Left kidney (tissue), 8 donors: ENCODE measurements at places on chromosomes 11 and 22. TPM values are rescaled to one million over a fixed set of nuclear protein-coding genes. Genes with fewer than 3 reads are reported as not detected.

GRCh38 chr11:36339888-36340287 is 43.8 kb downstream of the PRR5L start:
- no peak for DNase-seq

DNA sequence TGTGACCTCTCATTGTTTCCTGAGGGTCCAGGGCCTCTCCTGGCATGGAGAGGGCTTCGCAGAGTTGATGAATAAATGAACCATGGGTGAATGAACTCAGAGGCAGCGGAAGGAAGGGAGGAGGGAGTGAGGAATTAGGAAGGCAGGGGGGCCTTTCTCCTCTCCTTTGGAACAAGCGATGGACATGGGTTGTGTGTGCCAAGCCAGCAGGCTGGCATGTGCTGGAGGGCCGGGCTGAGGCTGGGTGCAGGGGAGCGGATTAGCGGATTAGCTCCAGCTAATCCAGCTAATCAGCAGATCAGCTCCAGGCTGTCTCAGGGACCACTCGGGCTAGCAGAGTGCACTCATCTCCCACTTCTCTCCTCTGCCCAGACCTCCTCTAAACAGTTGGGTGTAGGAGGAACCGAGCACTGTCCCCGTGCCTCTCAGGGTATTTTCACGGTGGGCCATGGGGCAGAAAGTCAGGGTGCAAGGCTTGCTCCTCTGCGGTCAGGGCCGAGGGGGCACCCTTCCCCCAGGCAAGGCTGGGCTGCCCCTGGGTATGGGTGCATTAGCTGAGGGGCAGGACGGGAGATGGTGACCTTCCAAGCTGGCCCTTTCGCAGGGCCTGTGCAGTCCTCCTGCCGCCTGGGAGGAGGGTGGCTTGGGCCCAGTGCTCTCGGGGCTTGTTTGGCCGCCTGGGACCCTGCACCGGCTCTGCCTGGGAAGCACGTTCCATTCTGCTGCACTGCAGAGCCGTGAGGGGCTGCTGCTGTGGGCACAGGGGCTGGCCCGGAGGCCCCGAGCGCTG is 120.3 kb upstream of the B3GAT1 start:
- no peak for DNase-seq

DNA sequence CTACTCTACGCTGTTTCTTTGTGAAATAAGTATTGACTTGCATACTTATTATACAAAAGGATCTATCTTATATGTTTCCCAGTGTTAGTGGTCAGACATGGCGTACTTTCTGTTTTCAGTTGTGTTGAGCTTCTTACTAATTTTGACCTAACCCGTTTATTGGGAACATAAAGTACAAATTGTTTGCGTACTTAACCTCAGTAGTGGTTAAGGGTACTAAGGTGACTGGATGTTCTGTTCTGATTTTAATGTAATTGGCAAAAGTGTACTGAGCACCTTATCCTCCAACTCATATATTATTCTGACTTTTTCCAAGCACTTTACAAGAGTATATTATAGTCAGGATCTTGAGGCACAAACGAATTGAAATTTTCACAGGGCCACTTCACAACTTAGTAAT is 17.2 kb downstream of the TBCEL start:
- DNase-seq = no peak

- DNase-seq = no peak
Measured at GRCh38 chr11:47980088-47980906, at the start of gene PTPRJ. Gene PTPRJ (plus strand): TSS chr11:47980559. CDS start chr11:47980913, 354 bp downstream.

- DNase-seq = peak; percentile 21
Measured at GRCh38 chr11:75733431-75734107, 15.9 kb downstream of the MOGAT2 start.

GRCh38 chr22:22968366-22968765 is 80.8 kb downstream of the IGLL5 start:
- DNase-seq = no peak

DNA sequence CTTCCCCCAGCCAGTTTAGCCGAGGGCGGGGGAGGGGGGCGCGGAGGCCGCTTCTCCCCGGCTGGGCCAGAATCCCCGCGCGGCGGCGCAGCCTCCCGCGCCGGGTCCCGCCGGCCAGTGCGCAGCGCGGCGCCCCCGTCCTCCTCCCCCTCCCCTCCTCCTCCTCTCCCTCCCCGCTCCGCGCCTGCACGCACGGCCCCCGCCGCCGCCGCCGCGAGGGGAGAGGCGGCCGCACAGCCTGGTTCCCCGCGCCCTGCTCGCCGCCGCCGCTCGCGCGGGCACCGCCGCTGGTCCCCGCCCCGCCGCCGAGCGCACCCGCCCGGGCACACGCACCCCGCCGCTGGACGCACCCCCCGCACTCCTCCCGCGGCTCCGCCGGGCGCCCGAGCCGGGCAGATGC is at the start of gene FLRT1:
TSS of gene FLRT1 (plus strand) at position 356 of the 400 bp plus-strand sequence. CDS start 80,337 bp downstream, outside the sequence.
- no peak for DNase-seq

DNA sequence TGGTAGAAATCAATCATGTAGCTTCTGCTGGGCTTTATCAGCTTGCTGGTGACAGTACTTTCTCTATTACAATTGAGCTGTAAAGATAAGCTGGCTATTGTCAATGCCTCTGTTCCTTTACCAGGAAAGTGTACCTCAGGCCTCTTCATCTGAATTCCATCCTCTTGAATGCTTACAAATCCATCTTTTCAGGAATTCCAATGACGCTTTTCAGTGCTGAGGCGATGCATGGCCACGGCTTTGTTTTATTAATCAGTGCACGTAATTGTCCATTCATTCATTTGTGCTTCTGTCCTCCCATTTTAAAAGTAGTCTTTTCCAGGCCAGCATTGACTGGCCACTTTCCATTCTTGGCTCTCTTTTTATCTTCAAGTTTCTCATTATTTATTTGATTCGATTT is 202.0 kb downstream of the PGR start:
- DNase-seq = no peak

- DNase-seq = no peak
Measured at GRCh38 chr11:3880724-3881123, 25.3 kb downstream of the STIM1 start.

The CEND1 gene
- 0.27 TPM for polyA plus RNA-seq

The RAPSN gene
- polyA plus RNA-seq = not detected

The NDUFC2 gene
- polyA plus RNA-seq = 126 TPM

The SPON1 gene
- 76.3 TPM for polyA plus RNA-seq

The BTBD18 gene
- 0.70 TPM for polyA plus RNA-seq

The DENND6B gene
- 13.9 TPM for polyA plus RNA-seq

The ARHGAP8 gene
- polyA plus RNA-seq = 44.4 TPM

The MAP6 gene
- 8.6 TPM for polyA plus RNA-seq

The CHADL gene
- 2.7 TPM for polyA plus RNA-seq

The CRACR2B gene
- 9.9 TPM for polyA plus RNA-seq
